Cardiac fibroblast (primary cell): ENCODE measurements at places on chromosomes 11 and 22.

- peak; percentile 88 for DNase-seq
Measured at GRCh38 chr11:20110908-20111669, 49.2 kb downstream of the DBX1 start.

DNA sequence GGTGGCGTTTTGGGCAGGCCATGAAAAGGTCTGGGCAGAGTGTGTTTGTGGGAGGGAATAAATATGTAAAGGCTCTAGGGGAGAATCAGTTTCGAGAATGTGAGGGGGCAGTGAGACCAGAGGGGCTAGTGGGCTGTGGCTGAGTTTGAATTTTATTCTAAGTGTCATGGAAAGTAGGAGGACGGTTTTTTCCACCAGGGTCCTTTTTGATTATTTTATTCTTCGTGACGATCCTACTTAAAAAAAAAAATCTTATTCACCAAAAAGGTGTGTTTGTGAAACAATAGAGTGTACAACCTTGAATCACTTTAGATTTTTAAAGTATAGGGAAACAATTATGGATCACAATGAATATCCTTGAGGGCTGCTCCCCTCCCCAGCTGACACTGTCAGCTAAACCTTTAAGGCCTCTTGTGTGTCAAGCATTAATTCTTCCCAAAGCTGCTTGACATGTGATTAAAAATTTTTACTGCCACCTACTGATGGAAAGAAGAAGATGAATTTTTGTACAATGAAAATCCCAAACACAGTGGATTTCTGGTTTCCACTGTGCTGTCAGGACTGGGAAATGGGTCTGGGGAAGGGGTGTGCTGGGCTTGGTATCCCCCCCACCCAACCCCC, 107.5 kb upstream of the OR4B1 start:
- peak; percentile 74 for DNase-seq

DNA sequence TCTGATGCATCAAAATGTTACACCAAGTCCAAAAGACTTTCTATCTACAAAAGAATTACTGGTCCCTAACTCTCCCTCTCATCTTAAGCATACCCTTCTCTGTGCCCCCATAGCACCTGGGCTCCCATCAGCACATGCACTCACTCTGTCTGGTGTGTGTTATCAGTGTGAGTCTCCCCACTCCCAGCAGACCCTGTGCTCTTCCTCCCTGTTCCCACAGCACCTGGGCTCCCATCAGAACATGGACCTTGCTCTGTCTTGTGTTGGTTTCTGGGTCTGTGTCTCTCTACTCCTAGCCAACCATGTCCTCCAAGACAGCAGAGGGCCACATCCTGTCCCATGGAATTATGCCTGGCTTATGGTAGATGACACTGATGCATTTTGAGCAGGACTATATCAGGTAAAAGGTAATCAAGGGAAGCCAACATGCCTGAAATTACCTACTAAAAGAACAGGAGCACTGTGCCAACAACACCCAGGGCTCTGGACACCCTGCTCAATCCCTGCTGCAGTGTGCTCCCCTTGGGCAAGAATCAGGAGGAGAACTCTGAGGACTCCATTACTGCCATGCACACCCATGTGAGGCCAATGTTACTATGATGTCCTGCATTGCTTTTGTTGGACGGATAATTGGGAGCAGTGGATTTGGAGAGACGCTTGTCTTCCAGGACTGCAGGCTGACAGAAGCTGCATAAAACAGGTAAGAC, 34.3 kb downstream of the GAB4 start:
- DNase-seq = no peak

GRCh38 chr11:63985812-63986155, 454 bp upstream of the OTUB1 start:
- no peak for DNase-seq

DNA sequence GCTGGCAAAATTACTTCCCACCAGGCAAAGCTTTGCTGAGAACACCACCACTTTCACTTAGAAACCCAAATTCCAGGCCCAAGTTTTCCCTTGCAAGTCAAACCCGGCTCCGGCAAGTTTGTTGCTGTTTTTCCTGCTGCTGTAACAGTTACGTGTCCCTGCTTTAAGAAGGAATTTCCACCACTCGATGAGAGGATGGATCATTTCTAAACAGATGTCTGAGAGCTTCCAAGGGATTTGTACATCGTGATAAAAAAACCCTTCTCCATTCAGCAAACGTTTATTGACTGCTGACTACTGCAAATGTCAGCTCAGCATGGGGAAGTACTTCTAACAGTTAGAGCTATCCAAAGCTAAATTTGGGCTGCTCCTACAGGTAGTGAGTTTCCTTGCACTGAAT, 19.7 kb downstream of the P2RX3 start:
- peak; percentile 23 for DNase-seq

GRCh38 chr22:26979294-26979693, 321.9 kb downstream of the MIAT start:
- no peak for DNase-seq

GRCh38 chr11:12318791-12319438, 58.5 kb upstream of the PARVA start:
- DNase-seq = peak; percentile 69

DNA sequence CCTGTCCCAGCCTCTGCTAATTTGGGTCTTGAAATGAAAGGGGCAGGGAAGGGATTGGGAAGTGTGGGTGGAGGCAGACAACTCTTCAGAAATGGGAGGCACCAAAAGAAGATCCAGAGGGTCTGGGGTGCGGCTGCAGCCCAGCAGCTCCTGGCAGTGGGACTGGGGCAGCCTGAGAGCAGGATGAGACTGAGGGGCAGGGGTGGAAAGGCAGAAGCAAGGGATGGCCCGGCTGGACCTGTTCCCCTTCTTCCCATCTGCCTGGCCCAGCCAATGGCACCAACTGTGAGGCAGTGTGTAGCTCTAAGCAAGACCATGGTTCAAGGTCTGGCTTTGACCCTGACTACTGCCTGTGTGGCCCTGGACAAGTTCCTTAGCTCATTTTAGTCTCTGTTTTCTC, 160.4 kb downstream of the ENTHD1 start:
- no peak for DNase-seq

DNA sequence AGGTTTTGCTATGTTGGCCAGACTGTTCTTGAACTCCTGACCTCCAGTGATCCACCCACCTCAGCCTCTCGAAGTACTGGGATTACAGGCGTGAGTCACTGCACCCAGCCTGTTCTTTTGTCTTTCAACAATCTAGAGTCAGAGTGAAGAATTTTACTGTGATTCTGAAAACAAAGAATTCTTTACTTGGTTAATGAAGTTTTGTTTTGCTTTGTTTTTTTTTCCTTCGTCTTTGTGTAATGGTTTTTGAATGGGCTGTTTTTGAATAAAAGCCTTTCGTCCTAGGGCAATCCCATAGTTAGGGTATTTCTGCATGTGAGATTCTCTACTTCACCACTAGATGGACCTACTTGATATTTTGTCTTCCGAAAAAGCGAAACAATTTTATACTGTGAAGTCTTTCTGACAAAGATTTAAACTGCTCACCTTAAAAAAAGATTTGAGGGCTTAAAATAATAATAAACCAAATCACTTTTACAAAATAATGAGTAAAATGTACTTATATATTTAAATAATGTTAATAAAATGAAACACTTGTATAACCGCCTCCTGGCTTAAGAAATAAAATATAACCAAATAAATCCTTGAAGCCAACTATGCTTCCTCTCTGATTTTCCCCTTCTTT, 43.4 kb upstream of the SC5D start:
- DNase-seq = peak; percentile 63

GRCh38 chr11:46361283-46362155, 14.3 kb downstream of the DGKZ start:
- DNase-seq = peak; percentile 65

GRCh38 chr22:39718921-39719475, 148.4 kb downstream of the CACNA1I start:
- no peak for DNase-seq

GRCh38 chr22:42528591-42529307, 9.2 kb upstream of the RRP7A start:
- no peak for DNase-seq

GRCh38 chr11:96204721-96205459, 138.1 kb downstream of the MAML2 start:
- no peak for DNase-seq

- DNase-seq = no peak
Measured at GRCh38 chr11:96237766-96238266, 105.2 kb downstream of the MAML2 start.

GRCh38 chr11:44226490-44226889, 83.4 kb downstream of the ALX4 start:
- DNase-seq = no peak

DNA sequence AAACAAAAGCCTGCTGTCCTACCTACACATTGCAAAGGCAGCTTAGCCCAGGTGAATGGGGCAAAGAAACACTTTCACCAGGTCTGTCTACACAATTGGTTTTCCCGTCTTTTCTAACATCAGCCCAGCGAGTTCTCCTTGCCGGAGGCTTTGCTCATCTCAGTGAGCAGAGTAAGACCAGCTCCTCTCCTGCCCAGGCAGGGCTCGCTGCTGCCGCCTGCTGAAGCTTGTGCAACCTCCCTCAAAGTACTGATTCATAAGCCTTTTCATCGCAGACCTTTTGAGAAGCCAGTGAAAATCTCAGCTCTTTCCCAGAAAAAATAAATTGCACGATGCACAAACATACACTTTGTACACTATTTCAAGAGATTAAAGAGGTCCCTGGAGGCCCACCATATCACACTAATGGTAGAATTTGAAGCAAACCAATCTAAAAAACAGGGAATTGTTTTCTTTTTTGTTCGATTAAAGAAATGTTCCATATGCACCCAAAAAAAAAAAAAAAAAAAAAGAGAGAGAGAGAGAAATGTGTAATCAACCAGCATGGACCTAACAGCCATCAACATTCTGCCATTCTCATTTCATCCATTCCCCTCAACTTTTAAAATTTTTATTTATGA, 328.1 kb upstream of the MPPED2 start:
- DNase-seq = peak; percentile 66

DNA sequence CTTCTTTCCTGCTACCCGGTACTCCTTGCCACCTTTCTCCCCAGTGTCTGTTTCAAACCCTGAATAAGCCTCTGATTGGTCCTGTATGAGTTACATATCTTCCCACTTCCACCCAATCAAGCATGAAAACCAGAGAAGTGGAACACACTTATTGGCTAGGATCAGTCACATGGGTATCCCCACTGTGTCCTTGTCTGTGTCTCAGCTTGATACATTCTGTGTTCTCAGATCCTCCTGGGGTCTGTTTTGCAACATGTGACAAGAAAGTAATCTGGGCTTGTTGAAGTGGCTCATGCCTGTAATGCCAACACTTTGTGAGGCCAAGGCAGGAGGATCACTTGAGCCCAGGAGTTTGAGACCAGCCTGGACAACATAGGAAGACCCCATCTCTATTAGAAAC, 23.9 kb downstream of the MCHR1 start:
- no peak for DNase-seq

DNA sequence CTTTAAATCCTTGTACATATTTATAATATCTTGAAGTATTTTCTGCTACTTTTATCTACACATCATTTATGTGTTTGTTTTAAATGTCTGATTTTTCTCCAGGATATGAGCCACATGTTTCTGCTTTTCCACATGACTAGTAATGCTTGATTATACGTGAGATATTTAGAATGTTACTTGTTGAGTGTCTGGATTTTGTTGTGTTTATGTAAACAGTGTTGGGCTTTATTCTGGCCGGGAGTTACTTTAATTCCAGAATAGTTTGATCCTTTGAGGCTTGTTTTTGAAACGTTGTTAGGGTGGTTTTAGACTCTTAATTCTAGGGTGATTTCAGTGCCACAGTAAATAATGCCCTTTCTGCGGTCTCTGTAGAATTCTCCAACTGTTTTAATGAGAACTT, 252.9 kb downstream of the BLID start:
- no peak for DNase-seq

DNA sequence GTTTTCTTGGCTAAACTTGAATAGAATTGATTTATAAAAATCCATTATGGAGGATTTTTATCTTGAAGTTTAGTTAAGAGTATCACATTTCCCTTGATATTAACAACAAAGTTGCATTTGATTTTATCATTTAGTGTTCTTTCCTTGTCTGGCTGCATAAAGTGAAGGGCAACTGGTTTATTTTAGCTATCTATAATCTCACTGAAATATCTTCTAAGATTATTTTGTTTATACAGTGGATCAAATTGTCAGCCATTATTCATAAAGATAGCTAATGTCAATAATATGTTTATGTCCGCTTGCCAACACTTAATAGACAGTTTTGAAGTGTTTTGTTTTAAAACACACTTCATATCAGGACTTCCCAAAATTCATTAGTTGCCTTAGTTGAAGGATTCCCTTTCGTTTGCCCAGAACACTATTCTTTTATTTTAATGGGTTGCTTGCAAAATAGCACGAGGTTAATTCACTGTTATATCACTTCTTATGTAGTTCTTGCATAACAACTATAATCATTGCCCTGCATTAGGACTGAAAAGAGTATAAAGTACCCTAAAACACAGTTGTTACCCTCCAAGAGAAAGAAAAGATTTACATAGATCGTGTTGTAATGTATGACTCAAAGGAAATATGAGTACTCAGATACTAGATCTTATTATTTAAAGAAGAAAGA, 73.0 kb downstream of the MSANTD4 start:
- no peak for DNase-seq

GRCh38 chr11:123700772-123701171, 40.7 kb downstream of the ZNF202 start:
- no peak for DNase-seq
